CD4-positive, alpha-beta T cell treated with Interleukin-10 for 1 hour (primary cell): ENCODE measurements at places on chromosomes 5 and 9.

- no peak for DNase-seq
Observed at GRCh38 chr9:133454325-133454724, 5.5 kb upstream of the CACFD1 start.

DNA sequence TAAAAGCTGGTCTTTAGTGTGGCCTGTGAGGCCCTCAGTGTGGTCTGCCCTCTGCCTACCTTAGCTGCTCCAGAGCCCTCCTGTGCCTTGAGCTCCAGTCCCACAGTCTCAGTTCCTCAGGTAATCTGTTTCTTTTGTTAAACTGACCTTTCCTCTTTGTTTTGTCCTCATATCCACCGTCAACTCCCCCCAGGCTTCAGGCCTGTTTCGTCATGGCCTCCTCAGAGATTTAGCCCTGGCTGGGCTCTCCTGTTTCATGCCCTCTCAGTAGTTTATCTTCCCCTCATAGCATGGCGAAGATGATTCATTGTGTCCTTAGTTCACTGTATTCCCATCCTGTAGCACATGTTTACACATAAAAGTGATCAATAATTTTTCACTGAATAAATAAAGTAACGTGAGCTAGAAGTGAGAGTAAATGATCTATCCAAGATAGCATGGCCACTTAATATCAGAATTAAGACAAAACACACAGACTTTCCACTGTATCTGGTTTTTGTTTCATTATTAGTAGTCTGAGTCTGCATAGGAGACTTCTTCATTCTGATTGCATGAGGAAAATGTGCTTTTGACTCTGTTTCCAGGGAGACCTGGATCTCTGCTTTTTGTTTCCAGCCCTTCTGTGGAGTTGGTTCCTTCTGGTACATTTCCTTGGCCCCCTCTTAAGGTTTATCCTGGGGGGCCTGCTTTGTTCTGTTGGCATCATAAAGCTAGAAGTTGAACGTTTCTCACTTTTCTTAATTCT, 70.5 kb downstream of the SNX24 start:
- DNase-seq = no peak

GRCh38 chr9:124802426-124802825, 25.5 kb downstream of the OLFML2A start:
- DNase-seq = no peak

GRCh38 chr5:146877783-146878475, 628 bp downstream of the PPP2R2B start:
- DNase-seq = peak; percentile 24

- no peak for DNase-seq
Observed at GRCh38 chr5:60719329-60719728, 19.4 kb upstream of the DEPDC1B start.

- no peak for DNase-seq
Observed at GRCh38 chr5:15008921-15009320, 137.3 kb upstream of the ANKH start.

DNA sequence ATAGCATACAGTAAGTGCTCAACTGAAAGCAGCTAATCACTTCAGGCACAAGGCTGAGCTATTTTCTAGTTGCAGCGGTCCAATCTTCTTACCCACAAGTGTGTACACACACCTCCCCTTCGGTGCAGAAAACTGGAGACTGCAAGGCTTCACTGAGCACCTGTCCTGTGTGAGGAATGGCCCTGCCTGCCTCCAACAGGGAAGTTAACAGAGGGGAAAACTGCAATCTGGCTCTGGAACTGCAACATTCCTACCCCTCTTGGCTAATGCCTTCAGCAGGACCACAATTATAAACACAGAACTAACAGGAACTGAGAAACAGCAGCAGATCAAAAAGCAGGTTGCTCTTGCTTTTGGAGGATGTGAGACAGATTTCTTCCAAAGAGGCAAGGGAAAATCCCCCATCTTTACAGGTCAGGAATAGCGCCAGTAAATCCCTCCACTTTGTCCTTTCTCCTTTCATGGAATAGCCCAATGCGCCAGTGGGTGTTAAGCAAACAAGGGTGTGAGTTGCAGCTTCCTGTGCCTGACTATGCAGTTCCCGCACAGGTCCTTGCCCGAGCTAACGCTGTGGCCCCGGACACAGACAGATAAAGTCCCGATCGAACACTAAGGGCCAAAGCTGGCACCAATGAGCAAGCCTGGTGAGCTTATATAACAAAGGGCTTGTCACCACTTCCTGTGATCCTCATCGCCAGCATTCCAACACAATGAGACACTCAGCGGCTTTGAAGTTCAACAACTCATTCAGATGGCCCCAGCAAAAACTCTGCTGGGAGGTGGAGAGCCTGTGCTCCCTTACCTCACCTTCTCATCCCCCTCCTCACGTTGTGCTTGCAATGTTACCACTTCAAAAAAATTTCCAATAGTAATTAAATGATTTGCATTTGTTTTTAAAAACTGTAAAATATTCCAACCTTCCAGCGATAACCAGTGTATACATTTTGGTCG, 21.5 kb downstream of the SHB start:
- no peak for DNase-seq

- DNase-seq = no peak
Observed at GRCh38 chr9:24413651-24414050, 132.0 kb downstream of the IZUMO3 start.

- DNase-seq = peak; percentile 12
Observed at GRCh38 chr5:150407096-150407720, 5.5 kb downstream of the CD74 start.

DNA sequence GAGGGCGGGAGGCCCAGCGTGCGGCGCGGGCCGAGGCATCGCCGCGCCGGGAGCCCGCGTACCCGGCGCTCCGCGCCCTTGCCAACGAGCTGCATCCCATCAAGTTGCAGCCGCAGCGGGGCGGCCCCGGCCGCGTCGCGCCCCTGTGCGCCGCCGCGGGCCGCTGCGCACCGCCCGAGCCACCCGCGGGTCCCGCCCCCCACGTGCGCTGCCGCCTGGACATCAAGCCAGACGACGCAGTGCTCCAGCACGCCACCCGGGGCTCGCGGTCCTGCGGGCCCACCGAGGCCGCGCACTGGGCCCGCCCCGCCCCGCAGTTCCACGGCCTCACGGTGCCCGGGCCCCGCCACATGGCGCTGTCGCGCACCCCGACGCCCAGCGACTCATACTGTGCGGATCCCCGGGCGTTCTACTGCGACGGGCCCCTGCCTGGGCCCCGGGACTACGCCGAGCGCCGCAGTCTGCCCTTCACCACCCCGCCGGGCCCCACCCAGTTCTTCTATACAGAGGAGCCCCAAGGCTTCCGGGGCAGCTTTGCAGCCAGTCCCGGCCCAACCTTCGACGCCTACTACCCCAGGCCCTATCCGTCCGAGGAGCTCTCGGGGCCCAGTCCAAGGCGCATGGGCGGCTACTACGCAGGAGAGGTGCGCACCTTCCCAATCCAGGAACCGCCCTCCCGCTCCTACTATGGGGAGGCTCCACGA, 2.6 kb downstream of the AJM1 start:
- peak; percentile 19 for DNase-seq

DNA sequence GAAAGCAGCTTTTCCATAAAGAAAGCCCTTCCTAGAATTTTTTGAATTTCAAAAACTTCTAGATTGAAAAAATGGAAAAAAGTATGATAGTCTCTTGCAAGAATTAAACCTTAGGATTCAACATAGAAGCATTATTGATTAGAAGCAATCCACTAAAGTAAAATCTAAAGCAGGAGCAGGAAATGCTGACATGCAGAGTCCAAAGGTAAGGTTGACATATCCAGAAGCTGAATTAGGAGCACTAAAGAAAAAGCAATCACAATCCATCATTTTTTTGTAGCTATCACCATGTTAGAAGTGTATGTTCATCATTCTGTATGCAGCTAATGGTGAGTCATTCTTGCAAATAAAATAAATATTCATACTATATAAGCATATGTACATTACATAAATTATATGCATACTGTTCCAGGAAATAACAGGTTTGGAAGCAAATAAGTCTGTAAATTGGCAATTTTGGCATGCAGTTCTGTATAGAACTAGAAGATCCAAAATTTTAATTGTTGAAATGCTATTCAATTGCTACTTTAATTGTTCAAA, 39.4 kb upstream of the RNF180 start:
- no peak for DNase-seq

DNA sequence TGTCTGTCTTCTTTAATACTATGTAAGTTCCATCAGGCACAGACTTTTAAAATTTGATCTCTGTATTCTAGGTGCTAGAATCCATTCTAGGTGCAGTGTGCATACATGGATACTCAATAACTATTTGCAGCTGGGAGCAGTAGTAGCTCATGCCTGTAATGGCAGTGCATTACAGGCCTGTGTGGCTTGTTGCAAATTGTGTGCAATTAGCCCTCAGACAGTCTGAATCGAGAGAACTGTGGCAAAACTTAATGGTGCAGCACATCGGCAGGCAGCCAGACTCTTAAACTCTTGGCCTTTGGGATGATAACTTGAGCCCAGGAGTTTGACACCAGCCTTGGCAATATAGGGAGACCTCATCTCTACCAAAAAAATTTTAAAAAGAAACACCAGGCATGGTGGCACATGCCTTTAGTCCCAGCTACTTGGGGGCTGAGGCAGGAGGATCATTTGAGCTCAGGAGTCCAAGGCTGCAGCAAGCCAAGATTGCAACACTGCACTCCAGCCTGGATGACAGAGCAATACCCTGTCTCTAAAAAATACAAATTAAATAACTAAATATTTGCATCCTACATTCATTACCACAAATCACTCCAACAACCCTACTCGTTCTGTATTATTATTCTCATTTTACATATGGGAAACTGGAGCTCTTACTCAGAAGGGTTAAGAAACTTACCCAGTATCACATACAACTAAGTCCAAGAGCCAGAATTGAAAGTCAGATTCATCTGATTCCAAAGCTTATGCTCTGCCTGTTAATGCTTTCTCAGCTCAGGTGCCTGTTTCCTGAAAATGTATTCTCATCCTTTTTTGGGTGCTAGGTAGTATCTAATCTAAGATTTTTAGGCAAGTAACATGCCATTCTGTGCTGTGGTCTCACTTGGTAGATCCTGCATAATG, 30.1 kb downstream of the PRKACG start:
- DNase-seq = no peak

GRCh38 chr5:113293068-113293974, 141.5 kb downstream of the TSSK1B start:
- DNase-seq = no peak

DNA sequence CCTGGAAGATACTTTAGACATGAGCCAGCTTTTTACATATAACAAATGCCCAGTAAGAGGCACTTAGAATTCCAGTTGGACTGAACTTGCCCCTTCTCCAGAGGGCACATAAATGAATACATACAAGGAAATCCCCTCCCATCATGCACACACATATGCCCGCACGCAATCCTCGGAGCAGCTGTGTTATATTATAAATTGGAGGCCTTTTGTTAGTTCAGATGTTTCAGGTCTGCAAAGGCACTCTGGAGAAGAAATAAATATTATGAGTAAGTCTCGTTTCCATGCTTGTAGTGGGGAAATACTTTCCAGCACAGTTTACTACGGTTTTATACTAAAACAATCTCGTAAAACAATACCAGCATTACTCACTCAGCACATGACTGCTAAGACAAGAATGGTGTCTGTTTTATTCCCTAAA, 17.6 kb upstream of the MUSK start:
- DNase-seq = no peak

- DNase-seq = no peak
Observed at GRCh38 chr5:129361441-129362025, 98.6 kb upstream of the ADAMTS19 start.
